ENCODE measurements at places on chromosomes 2 and 18. TPM values are rescaled to one million over a fixed set of nuclear protein-coding genes. Genes with fewer than 3 reads are reported as not detected.

The IL36G gene
- total RNA-seq: 0.70 TPM

The TUBA4B gene
- 0.14 TPM for total RNA-seq

The TIA1 gene
- total RNA-seq: 179 TPM

The SP100 gene
- not detected for total RNA-seq
